ENCODE measurements at places on chromosomes 2 and 18. TPM values are rescaled to one million over a fixed set of nuclear protein-coding genes. Genes with fewer than 3 reads are reported as not detected.

- no peak for DNase-seq
Measured at GRCh38 chr2:144211826-144212225, 308.1 kb downstream of the ZEB2 start.

- DNase-seq: no peak
Measured at GRCh38 chr2:197577446-197577845, 61.6 kb downstream of the MOB4 start.

DNA sequence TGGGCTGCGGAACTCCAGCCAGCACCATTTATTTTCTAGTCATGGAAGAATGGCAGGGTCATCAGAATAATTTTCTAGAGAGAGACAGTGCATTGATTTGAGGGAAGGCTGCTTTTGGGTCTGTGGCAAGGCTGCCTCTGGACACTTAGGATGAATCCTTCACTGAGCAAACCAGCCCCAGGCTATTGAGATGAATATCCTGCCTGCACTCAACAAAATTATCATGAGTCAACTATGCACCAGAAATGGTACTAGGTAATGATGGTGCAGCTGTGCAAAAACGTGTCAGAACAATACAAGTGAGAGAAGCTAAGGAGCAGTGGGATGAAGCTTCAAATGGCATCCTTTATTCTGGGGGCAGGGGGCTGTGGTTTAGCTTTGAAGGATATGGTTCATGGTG, 115.8 kb downstream of the SPHKAP start:
- no peak for DNase-seq

The LDLRAD4 gene
- polyA plus RNA-seq: 10.6 TPM

The DIPK1C gene
- 0.17 TPM for polyA plus RNA-seq
